ENCODE measurements at places on chromosomes 6 and 20.

GRCh38 chr20:23746321-23746720 lies 4.4 kb downstream of the CST1 start:
- DNase-seq = no peak

DNA sequence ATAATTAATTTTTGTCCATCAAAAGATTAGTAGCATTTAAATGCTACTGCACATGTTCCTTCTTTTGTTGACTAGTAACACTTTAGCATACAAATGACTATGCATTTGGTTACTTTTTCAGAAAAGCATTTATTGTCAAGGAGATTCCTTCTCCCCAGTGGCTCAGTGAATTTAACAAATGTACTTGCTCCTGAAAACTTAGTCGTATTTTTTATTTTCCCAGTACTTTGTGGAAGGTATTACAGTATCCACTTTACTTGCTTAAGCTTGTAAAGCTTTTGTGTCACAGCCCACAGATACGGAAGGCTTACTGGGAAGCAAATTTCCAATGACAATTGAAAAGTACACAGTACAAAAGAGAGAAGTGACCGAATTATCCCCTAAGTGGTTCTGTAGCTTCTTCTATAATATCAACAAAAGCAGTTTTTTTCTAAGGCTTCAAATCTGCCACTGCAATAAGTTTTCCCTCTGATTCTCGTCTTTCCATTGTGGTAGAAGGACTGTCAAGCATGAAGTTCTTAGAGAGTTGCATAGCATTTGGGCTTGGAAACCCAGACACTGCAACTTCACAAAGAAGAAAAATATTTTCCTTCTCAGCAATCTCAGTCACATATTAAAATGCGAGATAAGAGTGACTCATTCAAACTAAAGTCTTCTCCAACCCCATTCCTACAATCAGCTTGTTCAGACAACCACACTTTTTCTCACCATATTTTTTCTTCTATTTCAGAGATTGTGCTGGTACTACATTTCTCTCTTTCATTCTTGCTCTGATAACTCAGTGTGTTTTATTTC lies 431.2 kb downstream of the GRIK2 start:
- DNase-seq = no peak

- DNase-seq = no peak
These were observed 14.1 kb upstream of the ARG1 start for GRCh38 chr6:131558922-131559321.

GRCh38 chr6:4973982-4974745 lies 29.7 kb downstream of the RPP40 start:
- no peak for DNase-seq

- no peak for DNase-seq
These were observed 5.9 kb downstream of the RRAGD start for GRCh38 chr6:89406141-89406540.

- no peak for DNase-seq
These were observed 194.4 kb upstream of the PLCB4 start for GRCh38 chr20:8874437-8874836.

All from NCI-H187 (cell line).